Stimulated activated CD4-positive, alpha-beta T cell treated with anti-CD3 and anti-CD28 coated beads, TNF-alpha, amount 100 ng/mL, for 48 hours (primary cell): ENCODE measurements at places on chromosomes 5 and 9.

DNA sequence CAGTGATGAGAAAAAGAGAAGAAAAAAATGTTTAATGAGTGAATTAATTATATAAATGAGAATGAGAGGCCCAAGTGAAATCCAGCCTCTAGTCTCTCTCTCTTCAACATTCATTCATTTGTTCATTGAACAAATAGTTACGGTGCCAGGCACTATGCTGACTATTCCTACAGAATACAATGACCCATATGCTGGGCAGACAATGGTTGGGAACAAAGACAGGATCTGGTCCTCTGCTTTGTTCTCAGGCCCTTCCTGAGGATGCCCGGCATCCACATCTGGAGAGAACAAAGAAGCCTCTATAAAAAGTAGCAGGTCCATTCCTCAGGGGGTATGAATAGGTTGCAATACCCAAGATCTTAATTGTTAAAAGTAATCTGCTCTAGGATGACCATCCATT lies 6.9 kb downstream of the ADAM19 start:
- DNase-seq, result no peak

DNA sequence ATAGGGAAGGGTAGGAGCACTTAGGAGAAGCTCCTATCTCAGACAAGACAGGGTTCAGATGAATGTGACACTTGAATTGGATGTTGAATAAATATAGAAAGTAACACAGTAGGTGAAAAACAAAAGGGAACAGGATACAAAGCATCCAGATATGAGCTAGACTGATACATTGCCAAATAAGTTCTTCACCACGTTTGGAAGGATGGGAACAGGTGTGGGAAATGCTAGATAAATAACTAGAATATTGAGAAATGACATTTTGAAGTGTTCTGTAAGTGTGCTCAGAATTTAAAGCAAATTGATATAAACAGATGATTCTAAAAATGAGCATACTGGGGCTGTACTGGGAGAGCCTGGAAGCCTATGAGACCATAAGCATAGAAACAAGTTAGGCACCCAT lies 340.1 kb upstream of the PRR16 start:
- no peak for DNase-seq

DNA sequence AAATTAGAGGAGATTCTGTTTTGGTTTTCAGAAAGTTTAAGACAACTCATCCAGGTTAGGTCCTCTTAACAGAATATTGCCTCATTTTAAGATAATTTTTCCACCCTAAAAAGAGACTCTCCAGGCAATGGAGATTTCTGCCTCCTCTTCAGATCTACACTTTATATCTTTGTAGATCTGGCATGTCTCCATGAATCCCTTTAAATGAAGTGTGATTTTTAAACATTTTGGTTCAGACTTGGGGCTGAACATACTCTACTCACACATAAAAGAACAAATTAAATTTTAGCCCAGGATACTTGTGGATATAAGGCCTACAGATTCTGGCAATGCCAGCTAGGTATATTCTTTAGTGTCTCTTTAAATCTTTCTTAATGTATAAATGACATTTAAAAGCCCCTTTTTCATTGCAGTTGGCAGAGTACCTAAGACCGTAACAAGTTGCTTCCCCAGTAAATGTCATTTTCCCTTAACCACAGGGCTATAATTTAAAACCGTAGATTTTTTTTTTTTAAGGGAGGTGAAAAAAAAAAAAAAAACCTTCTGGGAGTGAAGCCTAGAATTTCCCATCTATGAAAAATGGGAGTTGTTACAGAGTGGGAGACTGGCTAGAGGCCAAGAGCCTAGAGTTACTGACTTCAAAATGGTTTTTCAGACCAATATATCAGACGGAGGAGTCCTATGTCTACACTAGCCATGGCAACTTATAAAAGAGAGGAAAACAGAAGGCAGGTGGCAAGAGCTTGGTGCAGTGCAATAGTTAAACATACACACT lies 207.8 kb upstream of the TARS1 start:
- no peak for DNase-seq

- DNase-seq, result no peak
These were observed 139.5 kb downstream of the RGS3 start for GRCh38 chr9:113603048-113603375.

DNA sequence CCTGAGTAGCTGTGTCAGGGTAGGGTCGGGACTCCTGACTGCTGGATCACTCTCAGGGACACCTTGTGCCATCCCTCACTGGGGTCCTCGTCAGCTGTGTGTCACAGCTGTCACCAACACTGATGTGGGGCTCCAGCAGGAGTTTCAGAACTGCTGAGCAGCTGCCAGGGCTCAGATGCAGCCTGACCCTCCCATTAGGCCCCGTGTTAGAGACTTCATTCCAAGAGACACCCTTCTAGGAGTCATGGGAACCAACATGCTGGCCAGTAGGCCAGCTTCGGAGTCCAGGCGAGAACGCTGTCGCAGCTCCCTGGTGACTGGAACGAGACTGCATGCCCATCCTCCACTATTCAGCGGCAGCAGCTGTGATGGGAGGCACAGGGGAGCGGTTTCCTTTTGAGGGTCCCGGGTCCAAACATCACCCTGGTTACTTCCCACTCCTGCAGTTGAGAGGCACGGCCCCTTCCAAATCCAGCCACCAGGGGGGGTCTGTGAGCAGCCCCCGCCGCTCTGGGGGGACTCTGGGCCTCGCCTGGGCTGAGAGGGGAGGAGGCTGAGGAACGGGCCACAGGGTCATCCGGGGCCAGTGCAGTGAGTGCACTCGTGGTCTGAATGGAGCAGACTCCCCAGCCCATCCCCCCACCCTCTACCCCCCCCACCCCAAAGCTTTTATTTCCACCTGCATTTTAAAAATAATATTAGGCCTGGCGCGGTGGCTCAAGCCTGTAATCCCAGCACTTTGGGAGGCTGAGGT lies 12.6 kb upstream of the TCF7 start:
- peak; percentile 66 for DNase-seq

DNA sequence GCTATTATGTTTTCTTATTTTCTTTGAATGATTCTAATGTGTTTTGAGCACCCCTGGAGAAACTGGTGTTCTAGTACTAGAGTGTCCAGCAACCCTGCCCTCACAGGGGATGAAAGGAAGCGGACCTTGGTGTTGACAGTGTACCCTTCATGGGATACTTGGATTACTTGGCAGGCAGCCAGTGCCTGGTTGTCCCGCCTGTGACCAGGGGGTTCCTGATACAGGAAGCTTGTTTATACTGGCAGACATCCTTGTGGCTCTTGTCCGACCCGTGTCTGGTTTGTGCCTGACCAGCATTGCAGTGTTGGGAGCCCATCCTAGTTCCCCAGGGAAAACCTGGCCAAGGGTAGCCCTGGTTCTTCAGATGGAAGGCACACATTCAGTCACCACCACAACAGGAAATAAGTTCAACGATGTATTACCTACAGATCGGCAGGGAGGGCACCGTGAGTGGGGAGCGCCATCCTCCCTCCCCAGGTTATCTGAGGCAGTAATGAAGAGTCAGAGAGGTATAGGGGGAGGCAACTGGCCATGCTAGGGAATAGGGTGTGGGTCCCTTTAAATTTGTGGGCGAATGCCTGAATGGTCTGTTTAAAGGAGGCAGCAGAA lies 47.3 kb downstream of the CACNA1B start:
- DNase-seq, result no peak

DNA sequence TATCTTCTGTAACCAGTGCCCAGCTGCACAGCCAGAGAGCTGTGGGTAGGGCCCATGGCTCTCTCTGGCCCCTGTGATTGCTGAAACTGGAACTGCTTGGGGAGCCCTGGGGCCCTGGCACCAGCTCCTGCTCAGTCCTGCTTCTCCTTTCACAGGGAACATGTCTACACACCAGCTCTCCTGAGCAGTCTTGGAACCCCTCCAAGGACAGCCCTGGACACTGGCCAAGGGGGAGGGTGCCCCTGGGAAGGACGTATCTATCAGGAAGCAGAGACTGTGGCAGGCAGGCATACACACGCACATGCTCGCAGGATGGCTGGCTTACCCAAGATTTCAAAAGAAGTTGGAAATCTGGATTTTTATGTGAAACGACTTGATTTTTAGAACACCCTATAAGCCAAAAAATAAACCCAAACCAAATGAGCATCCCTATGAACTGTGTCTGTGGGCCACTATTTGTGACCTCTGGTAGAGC lies 8.8 kb upstream of the TRAF1 start:
- no peak for DNase-seq
